Osteocyte (in vitro differentiated cells): ENCODE measurements at places on chromosomes 4 and X. TPM values are rescaled to one million over a fixed set of nuclear protein-coding genes. Genes with fewer than 3 reads are reported as not detected.

CFP gene
- 0.57 and 0.97 TPM in 2 replicates for total RNA-seq

PDGFC gene
- total RNA-seq: 21.8 and 25.4 TPM in 2 replicates

PDS5A gene
- 72.8 and 74.6 TPM in 2 replicates for total RNA-seq

MAGEA2 gene
- not detected in 2 replicates for total RNA-seq

SPANXA1 gene
- not detected in 2 replicates for total RNA-seq

IBSP gene
- total RNA-seq: not detected in 2 replicates

MTNR1A gene
- not detected in 2 replicates for total RNA-seq

TBC1D19 gene
- total RNA-seq: 11.8 and 13.5 TPM in 2 replicates

CXCL3 gene
- 1.7 and 2.1 TPM in 2 replicates for total RNA-seq

AFF2 gene
- total RNA-seq: 0.89 and 0.99 TPM in 2 replicates

GNRHR gene
- total RNA-seq: not detected in 2 replicates

RRH gene
- total RNA-seq: 0.24 TPM in 1 of 2 replicates, not detected in the other

RAI2 gene
- 0.27 and 0.34 TPM in 2 replicates for total RNA-seq

MYOZ2 gene
- total RNA-seq: not detected in 2 replicates

- H3K4me1 ChIP-seq: peaks cover 11% of the 10 kb centered on the region
- DNase-seq: no peak
- H3K27me3 ChIP-seq: no peaks in the 10 kb centered on the region
- H3K4me3 ChIP-seq: no peak overlapping the region
Measured at GRCh38 chr4:55967376-55967775, 18.6 kb downstream of the CEP135 start.

DNA sequence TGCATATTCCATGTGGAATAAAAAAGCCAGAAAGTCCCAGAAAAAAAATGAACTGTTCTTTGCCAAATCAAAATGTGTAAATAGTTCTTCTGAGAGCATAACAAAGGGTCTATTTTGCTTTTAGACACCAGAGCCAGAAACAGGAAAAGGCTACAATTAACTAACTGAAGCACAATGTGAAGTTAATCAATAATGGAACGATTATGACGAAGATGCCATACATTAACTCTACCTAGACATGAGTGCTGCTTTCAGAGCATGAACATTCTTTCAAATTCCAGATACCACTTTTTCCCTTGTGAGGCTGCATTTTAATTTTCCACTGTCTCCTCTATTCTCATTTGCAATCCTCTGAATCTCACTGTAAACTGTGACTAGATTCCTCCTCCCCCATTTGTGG is 48.7 kb upstream of the PHOX2B start:
- H3K27ac ChIP-seq: no peak overlapping the region
- H3K27me3 ChIP-seq: peaks cover 15% of the 10 kb centered on the region
- no peak for DNase-seq
- H3K36me3 ChIP-seq: no peaks in the 10 kb centered on the region

- no peaks in the 10 kb centered on the region for H3K36me3 ChIP-seq
- no peak overlapping the region for H3K27ac ChIP-seq
- H3K4me1 ChIP-seq: peaks cover 27% of the 10 kb centered on the region
- no peaks in the 10 kb centered on the region for H3K27me3 ChIP-seq
Measured at GRCh38 chrX:120731386-120731785, 101.5 kb upstream of the C1GALT1C1 start.

GRCh38 chr4:130165381-130165780 is 1069.4 kb downstream of the C4orf33 start:
- DNase-seq: no peak
- no peaks in the 10 kb centered on the region for H3K36me3 ChIP-seq
- no peak overlapping the region for H3K27ac ChIP-seq
- peaks cover 3% of the 10 kb centered on the region for H3K27me3 ChIP-seq
- no peaks in the 10 kb centered on the region for H3K4me1 ChIP-seq

GRCh38 chr4:42646013-42646784 is 10.7 kb downstream of the ATP8A1 start:
- H3K27me3 ChIP-seq: peaks cover 13% of the 10 kb centered on the region
- no peak overlapping the region for H3K27ac ChIP-seq
- DNase-seq: no peak

DNA sequence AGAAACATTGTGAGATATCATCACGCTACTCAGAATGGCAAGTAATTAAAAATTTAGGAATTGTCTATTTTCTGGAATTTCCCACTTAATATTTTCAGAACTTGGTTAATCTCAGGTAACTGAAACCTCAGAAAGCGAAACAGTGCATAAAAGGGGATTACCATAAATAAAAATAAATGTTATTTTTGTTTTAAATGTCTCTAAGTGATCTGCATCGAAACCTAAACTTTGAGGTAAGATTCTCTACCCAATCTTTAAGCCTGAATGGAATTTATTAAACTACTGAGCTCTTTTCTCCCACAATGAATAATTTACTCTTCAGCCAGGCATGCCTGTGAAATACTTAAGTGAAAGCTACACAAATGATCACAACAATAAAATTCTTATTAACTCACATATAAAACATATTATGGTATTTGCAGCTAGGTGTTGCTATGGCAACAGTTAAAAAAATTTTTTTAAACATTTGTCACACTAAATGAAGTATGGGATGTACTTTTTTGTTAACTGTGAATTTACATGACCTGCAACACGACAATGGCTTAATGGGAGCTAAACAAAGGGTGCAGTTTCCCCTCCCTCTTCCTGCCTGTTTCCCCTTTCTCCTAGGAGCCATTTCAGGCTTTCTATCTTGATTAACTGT is 220.2 kb upstream of the PRPS2 start:
- H3K27ac ChIP-seq: no peak overlapping the region
- H3K4me3 ChIP-seq: no peak overlapping the region
- no peak for DNase-seq
- peaks cover under 1% of the 10 kb centered on the region for H3K4me1 ChIP-seq

DNA sequence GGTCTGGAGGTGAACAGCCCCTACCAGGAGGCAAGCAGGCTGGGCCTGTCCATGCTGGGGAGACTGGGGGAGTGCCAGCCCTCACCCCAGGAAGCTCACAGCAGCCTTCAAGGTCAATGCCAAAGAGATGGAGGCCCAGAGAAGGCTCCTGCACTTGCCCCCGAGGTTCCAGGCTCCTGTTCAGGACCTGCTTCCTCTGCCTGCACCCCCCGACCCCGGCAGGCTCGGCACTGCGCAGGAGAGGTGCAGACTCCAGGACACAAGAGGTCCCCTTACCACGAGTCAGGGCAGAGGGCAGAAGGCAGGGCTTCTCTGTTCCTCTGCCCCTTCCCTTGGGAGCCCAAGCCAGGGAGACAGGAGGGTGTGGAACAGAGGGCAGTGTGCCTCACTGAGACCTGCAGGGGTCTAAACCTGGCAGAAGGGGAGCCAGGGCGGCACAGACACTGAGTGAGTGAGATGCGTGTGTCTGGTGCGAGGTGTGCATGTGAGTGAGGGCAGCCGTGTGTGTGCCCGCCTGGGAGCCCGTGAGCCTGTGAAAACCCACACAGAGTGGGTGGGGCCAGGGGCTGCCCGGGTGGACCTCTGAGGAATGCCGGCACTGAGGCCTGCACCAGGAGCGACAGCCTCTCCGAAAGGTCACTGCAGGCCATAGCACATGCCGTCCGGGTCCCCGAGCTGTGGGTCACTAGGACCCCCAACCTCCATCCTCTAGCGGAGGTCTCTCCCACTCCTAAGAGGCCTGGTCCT is 30.7 kb upstream of the FGFR3 start:
- H3K4me1 ChIP-seq: no peaks in the 10 kb centered on the region
- H3K36me3 ChIP-seq: no peaks in the 10 kb centered on the region
- no peak overlapping the region for H3K4me3 ChIP-seq
- H3K27ac ChIP-seq: no peak overlapping the region
- no peak for DNase-seq

GRCh38 chr4:26583538-26583864 is 383 bp upstream of the TBC1D19 start:
- DNase-seq: no peak
- peaks cover 26% of the 10 kb centered on the region for H3K4me1 ChIP-seq
- H3K36me3 ChIP-seq: peaks cover 6% of the 10 kb centered on the region
- peak overlapping the region; percentile 98 for H3K4me3 ChIP-seq

DNA sequence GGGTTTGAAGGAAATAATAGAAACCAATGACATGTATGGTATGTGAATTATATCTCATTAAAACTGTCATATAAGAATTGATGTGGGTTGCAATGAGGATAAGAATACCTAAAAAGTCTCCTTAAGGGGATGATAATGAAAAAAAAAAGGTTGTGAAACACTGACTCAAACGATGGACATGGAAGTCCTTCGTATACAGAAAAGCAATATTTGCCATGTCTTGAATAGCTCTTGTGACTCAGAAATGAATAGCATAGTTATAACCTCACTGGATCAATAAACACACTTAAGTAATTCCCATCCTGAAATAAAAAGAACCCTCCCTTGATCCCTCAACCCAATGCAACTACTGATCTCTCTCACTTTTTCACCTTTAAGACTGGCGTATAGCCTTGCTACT is 89.7 kb downstream of the OPHN1 start:
- no peaks in the 10 kb centered on the region for H3K27me3 ChIP-seq
- no peak for DNase-seq
- no peak overlapping the region for H3K27ac ChIP-seq
- H3K4me3 ChIP-seq: no peak overlapping the region
- no peaks in the 10 kb centered on the region for H3K36me3 ChIP-seq

DNA sequence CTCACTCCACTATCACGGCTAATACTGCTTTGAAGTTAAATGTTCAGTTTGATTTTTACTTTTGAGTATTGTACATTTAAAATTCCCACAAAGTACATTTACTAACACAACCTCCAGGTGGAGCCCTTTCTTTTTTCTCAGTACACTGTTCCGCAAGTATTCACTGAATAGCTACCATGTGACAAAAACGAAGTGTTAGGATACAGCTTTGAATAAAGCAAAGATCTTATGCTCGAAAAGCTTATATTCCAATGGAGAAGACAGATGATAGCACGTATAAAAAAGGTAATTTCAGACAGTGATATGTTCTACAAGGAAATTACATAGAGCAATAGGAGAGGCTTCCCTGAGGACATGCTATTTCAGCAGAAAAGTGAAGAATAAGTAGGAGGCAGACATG is 60.7 kb upstream of the ABCG2 start:
- H3K4me1 ChIP-seq: peaks cover 4% of the 10 kb centered on the region
- DNase-seq: no peak
- no peak overlapping the region for H3K4me3 ChIP-seq
- H3K27ac ChIP-seq: no peak overlapping the region
- no peaks in the 10 kb centered on the region for H3K36me3 ChIP-seq
- H3K27me3 ChIP-seq: peaks cover 15% of the 10 kb centered on the region

- H3K27ac ChIP-seq: peak overlapping the region; percentile 59
- no peak overlapping the region for H3K4me3 ChIP-seq
- no peak for DNase-seq
- H3K36me3 ChIP-seq: no peaks in the 10 kb centered on the region
Measured at GRCh38 chr4:74123065-74123728, 24.2 kb upstream of the CXCL2 start.
